ENCODE measurements at places on chromosomes 2 and 18. TPM values are rescaled to one million over a fixed set of nuclear protein-coding genes. Genes with fewer than 3 reads are reported as not detected.

DNA sequence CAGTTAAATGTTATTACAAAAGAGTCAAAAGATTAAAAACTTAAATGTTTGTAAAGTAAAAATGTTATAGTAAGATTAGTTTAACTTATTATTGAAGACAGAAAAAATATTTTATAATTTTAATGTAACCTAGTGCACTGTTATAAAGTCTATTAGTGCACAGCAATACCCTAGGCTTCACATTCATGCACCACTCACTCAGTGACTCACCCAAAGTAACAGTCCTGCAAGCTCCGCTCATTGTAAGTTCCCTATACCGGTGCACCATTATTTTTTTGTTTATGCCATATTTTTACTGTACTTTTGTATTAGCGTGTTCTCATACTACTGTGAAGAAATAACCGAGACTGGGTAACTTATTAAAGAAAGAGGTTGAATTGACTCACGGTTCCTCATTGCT, 759.7 kb upstream of the CDH7 start:
- no peak for DNase-seq

DNA sequence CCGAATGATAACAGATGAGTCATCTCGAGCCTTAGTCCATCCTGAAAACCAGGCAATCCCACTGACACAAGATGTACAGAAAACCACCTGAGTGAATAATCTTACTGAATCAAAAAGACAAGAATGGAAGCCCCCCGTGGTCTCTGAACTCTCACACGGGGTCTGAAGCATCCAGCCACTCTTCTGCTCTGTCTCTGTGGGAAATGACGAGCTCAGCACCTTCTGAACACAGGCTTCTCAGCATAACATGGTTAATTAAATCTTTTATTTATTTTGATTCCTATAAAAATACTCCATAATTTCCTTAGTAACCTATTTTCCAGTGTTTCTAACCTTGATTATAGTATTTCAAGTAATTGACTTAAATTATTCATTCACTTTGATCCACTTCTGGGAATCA, 203.7 kb downstream of the TMEM163 start:
- no peak for DNase-seq

DNA sequence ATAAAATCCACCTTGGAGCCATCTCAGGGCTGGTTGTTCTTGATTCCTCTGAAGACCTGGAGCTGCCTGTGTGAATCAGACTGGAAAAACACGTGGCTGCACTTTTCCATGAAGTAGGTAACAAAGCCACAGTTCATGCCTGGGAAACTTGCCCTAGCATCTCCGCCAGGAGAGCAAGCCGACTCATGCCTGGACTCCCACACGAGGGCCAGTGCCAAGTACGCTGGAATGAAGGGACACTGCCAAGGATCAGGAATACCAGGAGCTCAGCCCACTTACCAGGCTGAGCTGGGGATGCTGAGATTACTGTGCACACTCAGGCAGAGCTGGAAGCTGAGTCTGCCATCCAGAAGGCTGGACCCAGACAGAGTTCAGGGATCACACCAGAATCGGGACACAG, 10.9 kb upstream of the FHL2 start:
- DNase-seq = peak; percentile 93

DNA sequence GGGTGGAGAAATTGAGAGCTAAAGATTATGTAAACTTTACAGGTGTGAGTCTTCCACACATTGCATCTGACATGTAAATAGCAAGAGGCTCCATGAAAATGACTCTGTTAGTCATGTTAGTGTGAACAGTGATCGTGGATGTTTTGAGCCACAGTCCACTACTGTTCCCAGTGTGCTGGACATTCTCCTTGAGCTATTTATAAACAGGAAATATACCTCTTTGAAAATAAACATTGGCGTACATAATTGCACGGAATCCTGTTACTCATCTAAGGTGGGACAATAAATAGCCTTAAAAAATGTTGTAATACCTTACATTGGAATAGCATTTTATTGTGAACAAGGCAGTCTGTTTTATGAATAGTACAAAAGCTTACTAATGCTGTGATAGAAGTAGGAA, 37.0 kb downstream of the LIMS1 start:
- no peak for DNase-seq

DNA sequence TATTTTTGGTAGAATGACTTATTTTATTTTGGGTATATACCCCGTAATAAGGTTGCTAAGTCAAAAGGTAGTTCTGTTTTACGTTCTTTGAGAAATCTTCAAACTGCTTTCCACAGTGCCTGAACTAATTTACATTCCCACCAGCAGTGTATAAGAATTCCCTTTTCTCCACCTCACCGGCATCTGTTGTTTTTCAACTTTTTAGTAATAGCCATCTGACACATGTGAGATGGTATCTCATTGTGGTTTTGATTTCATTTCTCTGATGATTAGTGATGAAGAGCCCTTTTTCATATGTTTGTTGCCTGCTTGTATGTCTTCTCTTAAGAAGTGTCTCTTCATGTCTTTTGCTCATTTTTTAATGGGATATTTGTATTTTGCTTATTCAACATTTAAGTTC, 215.2 kb upstream of the TFPI start:
- DNase-seq = peak; percentile 16

DNA sequence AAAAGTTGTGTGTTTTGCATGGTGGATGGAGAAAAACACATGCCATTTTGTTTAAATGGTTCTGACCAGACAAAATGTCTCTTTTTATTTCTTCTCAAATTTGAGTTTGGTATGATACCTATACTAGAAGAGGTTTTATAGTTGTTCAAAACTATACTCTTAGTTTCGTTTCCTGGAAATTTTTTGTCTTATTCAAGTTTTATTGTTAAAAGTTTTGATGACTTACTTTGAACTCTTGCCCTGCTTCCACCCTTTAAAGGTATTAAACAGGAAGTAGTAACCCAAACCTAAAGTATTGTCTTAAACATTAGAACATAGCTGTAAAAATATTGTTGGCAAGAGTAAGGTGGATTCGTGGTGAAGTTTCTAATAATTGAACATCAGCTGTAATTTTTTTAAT, 98.2 kb downstream of the BABAM2 start:
- no peak for DNase-seq

The VWA3B gene
- 0.16 TPM for polyA plus RNA-seq

Measured in mammary epithelial cell (primary cell).